NCI-H187 treated with DMSO at 0.1 percent for 48 hours (cell line): ENCODE measurements at places on chromosomes 3 and 15.

GRCh38 chr3:56684029-56684428 lies 964 bp upstream of the TASOR start:
- no peak for DNase-seq

GRCh38 chr3:120475722-120476377 lies 25.1 kb upstream of the FSTL1 start:
- DNase-seq = no peak

GRCh38 chr15:46856839-46857502 lies 860.3 kb upstream of the SEMA6D start:
- DNase-seq = no peak

DNA sequence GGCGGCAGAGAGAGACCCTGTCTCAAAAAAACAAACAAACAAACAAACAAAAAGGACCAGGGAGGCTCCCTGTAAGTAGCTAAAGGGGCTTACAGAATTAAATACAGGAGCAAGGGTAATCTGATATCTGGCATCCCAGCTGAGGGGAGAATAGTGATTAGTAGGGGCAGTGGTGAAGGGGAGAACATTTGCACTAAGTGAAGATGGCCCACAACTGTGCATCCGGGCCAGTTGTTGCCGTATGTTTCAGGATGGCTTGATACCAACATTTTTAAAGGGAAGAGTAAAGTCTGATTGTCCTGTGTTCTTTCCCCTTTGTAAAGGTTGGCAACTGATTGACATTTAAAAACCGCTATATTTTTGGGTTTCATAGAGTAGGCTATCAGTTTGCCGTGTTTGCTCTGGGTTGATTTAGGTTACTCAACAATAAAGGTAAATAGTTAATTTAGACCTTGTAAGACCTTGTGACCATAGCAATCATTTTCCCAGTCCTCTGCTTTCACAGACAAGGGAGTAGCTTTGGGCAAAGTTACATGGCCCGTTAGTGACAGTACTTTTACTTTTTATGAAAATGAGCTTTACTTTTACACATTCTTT lies 167.8 kb downstream of the PTPRG start:
- DNase-seq = no peak

GRCh38 chr3:179133575-179133974 lies 14.6 kb upstream of the PIK3CA start:
- DNase-seq = no peak

DNA sequence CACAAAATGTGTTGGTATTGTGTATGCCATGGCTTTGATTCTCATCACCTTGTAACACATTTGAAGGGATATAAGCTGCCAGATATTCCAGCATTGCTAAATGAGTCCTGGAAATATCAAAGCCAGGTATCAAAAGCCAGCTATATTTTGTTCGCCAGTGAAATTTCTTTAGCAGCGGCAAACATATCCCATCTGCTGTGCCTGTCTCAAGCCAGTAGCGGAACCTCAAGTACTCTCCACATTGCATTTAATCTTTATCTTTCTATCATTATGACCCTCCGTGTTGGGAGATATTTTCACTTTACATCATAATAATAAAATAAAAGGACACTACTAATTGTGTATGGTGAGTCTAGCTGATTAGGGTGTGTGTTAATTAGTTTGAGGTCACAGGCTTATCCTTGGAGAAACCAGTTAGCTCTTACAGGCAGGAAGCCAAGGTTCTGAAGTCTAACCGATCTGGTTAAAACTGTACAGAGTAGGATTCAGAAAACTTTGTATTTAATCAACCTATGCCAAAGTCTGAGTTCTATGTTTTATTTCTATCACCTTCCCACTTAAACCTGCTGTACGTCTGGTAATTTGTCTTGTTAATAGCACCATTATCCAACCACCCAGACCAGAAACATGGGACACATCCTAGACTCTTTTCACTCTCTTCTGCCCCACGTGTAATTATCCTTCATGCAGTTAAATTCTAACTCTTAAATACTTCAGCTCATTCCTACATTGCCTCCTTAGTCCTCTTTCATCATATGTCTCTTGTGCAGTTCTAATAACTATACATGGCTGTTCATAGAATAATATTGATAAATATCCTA lies 14.5 kb downstream of the TIPARP start:
- DNase-seq = no peak

- DNase-seq = no peak
Observed at GRCh38 chr15:33586786-33587697, 276.3 kb downstream of the RYR3 start.

DNA sequence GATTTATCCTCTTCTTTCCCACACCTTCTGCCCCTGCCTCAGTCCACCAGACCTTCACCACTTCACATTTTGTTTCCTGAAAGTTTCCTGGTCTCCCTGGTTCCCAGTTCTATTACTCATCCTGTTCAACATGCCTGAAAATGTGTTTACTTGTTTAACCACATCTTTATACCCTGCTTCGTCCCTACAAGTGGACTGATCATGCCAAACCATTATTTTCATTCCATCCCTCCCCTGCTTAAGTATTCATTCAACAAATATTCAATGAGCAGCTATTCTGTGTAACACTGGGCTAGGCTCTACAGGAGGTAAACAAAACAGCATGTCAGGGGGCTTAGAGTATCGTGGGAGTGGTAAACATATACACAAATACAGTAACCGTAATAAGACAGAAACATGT lies 5.5 kb downstream of the MYO5A start:
- DNase-seq = no peak

DNA sequence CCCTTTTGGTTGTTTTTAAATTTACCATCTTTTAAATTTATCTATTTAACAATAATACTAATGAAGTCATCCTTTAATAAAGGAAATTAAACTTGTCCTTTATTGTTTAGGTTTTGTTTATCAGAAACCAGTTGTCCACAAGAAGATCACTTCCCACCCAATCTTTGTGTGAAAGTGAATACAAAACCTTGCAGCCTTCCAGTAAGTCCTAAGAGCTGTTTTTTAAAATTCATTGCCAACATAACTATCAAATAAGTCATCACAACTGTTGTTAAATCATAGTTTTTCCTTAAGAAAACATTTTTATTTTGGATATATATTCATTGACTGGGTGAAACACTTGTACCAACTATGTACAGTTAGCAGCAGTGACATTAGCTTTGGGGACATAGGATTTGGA lies 59.4 kb downstream of the CALML4 start:
- DNase-seq = no peak

DNA sequence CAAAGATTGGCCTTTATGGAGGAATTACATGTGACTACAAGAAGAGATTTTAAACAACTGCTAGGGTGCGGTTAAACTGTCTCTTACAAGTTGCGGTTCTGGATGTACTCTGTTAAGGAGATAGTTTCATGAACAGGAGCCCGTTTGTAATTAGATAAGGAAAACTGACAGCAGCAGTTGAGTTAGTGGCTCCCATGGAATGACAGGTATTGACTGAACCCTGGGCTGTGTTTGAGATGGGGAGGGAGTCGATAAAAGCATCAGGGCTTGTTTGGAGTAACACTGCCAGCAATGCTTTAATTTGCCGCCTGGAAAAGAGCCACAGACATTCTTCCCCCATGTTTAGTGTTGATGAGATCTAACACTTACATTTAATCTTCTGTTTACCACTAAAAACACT lies 139.9 kb downstream of the ROBO2 start:
- DNase-seq = no peak
